ENCODE measurements at places on chromosomes 5 and 9.

GRCh38 chr5:42919600-42919999 lies 107.9 kb upstream of the SELENOP start:
- DNase-seq = no peak

- DNase-seq = no peak
Observed at GRCh38 chr5:68593211-68593671, 377.7 kb downstream of the PIK3R1 start.

- DNase-seq = no peak
Observed at GRCh38 chr5:7629561-7629960, 221.4 kb downstream of the CFAP90 start.

DNA sequence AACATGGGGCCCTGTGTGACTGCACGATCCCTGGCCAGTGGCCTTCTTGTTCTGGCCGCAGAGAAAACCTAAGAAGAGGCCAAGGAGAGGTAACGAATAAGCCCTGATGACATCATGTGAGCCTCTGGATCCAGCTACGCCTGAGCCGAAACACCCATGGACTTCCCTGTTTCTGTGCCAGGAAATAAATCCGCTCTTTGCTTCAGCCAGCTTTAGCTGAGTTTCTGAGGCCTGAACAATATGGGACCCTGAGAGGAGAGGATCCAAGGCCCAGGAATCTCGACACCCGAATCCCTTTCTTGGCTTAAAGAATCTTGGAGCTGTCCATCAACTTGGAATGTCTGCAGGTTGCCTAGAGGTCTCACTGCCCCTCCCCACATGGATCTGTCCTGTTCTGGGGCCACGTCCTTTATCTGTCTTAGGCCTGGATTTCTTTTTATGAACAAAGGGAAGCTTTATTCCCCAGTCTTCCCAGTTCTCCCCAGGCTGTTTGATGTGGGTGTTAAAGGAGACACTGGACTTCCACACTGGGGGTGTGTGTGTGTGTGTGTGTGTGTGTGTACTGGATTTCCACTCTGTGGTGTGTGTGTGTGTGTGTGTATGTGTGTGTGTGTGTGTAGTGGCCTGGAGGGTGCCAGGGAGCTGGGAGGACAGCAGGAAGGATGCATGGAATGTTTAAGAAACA lies 13.7 kb downstream of the IER5L start:
- no peak for DNase-seq

GRCh38 chr9:129398101-129398960 lies 220.3 kb upstream of the IER5L start:
- no peak for DNase-seq

DNA sequence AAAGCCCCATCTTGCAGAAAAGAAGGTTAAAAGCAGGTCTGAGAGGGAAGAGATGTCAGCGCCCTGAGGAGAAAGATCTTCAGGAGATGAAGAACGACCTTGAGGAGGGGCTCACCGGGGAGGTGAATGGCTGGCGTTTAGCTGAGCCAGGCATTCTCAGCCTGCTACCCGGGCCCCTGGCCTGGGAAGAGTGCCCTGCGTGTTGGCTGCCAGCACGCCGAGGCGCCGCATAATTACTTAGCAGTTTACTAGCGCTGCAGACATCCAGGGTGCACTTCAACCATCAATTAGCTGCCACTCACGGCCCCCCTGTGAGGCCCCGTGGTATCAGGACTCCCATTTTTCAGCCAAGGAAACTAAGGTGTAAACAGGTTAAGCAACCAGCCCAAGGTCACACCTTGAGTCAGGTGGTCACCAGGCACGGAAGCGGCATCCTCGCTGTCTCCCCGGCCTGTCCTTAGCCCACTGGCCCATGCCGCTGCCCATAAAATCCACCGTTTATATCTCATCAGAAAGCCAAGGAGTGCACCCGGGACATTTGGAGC lies 551.9 kb downstream of the BNC2 start:
- DNase-seq = no peak

GRCh38 chr9:128946571-128947276 lies 679 bp downstream of the DOLK start:
- no peak for DNase-seq

DNA sequence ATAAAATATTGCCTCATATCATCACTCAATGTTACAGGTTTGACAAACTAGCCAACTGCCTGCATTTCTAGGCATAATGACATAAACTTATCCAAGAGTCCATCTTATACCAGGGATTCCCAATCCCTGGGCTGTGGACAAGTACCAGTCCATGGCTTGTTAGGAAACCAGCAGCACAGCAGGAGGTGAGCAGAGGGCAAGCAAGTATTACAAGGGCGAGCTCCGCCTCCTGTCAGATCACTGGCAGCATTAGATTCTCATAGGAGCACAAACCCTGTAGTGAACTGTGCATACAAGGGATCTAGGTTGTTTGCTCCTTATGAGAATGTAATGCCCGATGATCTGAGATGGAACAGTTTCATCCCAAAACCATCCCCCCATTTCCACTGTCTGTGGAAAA lies 144.9 kb downstream of the PRKACG start:
- DNase-seq = no peak

DNA sequence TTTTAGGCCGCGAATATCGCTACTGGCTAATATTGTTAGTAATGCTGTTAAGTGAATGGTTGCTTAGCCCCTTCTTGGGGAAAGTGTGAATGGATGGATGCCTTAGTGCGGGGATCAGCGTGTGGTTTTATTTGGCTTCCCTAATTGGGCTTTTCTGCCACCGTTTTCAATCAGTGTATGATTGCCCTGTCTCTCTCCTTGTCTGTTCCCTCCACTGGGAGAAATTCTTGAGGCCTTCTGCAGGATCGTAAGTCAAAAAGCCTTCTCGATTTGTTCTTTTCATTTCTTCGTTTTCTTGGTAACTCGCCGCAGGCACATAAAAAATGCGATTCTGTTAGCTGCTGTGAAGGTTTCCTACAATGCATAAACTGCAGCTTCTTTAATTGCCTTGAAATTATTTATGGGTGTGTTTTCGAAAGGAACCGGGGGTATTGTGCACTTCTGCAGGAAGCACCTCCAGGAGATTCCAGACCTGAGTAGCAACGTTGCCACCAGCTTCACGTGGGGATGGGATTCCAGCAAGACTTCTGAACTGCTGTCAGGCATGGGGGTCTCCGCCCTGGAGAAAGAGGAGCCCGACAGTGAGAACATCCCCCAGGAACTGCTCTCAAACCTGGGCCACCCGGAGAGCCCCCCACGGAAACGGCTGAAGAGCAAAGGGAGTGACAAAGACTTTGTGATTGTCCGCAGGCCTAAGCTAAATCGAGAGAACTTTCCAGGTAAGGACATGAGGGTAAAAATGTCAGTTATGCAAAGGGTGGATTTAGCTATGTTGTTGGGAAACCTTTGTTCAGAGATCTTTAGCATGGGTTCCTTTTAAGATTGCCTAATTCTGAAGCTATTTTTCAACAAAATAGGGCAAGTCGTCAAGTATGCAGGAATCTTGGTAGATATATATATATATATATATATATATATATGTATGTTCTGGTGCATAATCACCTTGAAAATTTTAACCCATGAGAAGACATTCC lies 700 bp downstream of the SKP2 start:
- DNase-seq = no peak

DNA sequence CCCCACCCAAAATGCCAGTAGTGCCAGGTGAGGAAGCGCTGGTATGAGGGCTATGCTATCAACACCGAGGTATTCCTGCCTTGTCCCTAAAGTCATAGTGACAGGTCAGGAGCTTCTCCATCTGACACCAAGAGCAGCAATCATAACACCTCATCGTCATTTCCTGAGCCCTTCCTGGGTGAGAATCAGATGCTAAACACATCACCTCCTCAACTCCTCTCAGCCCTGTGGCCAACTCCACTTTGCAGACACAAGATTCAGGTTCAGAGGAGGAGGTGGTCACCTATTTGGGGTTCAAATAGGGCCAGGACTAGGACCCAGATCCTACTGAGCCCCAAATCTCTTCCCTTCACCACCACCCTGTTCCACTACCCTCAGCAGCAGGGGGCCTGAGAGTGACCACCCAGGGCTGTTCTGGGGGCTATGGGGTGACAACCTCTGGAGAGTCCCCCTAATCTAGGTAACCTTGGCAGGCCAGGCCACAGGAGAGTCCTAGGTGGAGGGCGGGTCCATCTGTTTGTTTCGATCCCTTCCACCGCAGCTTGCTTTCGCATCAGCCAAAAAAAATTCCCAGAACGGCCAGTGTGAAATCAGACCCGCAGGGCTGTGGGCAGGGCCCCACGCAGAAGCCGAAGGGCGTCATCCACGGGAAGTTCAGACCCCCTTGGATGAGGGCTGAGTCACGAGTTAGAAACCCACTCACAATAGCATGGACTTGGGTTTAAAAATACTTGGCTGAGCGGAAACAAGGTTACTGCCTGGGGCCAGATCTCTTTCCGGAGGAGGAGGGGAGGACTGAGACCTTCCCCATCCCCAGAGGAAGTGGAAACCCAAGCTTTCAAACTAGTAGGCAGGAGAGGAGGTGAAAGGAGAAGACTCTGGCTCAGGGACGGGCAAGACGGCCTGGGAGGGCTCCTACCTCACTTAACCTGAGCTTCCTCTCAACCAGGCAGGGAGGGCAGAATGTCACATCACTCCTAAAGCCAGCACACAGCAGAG lies 8.7 kb downstream of the STK10 start:
- no peak for DNase-seq

- no peak for DNase-seq
Observed at GRCh38 chr9:123350590-123351310, 5.2 kb upstream of the CRB2 start.

DNA sequence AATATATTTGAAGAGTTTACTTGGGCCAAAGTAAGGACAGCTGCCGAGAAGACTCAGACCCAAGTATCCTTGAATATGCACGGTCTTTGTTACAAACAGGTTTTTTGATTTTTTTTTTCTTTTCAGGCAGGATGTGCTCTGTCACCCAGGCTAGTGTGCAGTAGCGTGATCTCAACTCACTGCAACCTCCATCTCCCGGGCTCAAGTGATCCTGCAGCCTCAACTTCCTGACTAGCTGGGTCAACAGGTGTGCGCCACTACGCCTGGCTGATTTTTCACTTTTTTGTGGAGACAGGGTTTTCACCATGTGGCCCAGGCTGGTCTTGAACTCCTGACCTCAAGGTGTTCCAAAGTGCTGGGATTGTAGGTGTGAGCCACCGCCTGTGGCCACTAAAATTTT lies 27.4 kb downstream of the JMY start:
- DNase-seq = no peak

DNA sequence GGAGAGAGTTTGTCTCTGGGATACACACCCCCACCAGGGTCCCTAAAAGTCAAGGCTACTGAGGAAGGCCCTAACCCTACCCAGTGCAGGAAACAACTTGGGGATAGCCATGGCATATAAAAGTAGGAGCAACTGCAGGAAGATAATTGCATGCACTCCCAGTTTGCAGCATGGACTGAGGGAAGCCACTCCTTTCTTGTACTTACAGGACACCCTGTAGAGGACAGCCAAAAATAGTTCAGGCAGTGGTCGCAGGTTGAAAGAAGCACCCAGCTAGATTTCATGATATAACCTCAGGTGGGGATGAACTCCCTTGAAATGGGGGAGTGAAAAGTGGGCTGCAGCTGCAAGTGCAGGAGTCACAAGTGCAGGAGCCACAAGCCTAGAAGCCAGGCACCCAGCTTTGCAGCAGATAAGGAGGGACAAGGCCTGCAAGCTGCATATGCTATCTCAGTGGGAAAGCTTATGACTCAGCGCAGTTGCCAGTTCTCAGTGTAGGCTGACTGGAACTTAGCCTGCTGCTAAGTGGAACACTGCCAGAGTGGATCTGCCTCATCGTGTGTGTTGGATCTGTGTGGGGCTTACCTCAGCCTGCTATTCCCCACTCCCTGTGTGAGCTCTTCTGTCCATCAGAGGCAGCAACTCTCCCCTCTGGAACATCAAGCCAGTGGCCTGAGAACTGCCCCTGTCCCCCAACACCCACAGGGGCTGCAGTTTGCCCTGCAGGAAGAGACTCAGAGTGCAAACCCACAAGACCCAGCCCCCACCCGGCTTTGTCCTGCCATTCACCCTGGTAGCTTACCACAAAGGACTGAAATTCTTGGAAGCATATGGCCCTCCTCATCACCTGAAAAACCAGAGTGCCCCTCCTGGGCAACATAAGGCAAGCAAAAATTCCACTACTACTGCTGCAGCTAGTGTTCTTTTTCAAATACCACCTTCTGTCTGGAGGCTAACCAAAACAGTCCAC lies 42.7 kb downstream of the CYLC2 start:
- DNase-seq = no peak

- no peak for DNase-seq
Observed at GRCh38 chr5:124034083-124034700, 522.2 kb downstream of the CSNK1G3 start.

GRCh38 chr5:469752-470483 lies 26.9 kb downstream of the EXOC3 start:
- no peak for DNase-seq

DNA sequence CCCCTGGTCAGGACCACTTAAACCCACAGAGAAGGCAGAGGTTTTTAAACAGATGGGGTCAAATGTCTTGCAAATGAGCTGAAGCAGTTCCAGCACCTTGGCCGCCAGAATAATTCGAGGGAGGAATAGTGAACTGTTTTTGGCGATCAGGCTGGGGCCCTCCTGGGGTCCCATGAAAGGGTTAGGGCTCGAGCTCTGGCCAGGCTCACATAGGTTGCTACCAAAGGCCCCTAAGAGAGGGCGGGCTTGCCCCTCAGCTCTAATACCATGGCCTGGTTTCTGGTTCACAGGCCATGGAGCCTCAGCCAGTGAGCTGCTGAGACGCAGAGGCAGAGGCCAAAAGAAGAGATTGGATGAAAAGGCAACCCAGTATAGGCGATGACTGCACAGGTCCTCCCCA lies 74.8 kb upstream of the UBTD2 start:
- DNase-seq = no peak

DNA sequence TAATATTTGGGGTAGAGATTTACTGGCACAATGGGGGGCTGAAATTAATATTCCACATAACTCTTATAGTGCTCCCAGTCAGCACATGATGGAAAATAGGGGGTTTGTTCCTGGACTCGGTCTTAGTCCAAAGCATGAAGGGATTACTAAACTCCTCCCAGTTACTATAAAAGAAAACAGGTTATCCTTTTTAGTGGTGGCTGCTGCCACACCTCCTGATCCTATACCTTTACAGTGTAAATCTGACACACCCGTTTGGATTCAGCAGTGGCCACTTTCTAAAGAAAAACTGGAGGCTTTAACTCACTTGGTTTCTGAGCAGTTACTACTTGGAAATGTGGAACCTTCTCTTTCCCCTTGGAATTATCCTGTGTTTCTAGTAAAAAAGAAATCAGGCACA lies 572.9 kb upstream of the PTGER4 start:
- DNase-seq = no peak

DNA sequence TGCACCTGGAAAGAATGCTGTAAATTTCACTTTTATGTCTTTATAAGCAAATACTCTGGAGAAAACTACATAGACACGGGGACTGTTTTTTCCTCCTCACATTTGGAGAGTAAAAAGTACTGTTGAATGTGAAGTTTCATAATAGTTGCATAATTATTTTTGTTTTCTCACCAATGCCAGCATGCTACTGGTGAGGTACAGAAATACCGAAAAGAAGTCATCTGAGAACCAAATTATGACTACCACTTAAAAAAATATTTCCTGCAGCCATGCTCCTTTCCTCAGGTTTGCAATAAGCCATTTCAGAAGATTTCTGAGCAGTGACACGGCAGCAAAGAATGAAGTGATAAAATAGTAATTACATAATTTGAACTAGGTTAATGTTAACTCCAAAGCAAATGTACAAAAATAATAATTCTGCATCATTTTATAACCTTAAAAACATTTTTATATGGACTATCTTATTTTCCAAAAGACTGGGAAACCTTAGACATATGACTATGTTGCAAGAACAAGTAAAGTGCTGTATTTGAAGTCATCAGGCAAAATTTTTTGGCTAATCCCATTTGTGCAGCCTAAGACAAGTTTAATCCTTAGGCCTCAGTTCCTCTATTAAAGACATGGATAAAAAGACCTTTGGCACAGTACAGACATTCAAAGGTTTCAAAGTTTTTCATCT lies 144.7 kb downstream of the PCSK1 start:
- DNase-seq = no peak
